ENCODE measurements at places on chromosomes 12 and 14.

DNA sequence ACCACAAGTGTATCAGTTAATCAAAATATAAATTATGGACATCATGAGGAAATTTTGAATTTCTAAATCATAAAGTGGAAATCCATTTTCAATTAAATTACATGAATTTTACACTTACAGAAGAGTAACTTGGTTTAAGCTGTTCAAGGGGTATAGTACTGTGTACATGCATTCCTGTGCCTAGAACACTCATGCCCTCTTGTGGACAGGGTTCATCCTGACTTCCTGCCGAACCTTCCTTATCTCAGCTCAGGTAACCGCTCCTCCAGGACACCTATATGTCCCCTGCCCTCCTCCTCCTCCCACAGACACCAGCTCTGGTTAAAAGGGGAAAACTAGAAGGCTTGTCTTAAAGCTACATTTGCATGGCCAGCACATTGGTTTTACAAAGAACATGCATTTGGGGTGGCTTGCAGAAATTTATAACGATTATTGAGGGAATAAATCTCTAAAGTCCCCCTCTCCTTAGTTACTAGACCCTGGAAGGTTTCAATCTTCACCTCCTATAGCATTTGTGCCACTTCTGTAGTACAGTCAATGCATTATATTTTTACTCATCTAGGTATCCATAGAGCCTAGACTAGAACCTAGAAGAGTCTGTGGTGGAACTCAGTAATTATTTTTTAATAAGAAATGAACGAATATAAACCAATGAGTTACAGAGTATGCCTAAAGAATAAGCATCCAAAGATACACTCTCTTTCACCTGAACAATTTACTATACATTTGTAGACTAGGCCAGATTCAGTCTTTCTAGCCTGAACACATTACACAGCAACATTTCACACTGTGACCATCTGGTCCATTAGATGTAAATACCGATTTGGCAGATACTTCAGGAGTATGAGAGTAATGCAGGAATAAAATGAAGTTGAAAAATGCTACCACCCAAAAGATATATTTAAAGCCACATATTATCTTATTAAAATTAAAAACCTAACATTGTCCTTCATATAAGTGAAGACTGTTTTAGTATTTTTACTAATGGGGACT lies 345.6 kb downstream of the PAWR start:
- DNase-seq = no peak

DNA sequence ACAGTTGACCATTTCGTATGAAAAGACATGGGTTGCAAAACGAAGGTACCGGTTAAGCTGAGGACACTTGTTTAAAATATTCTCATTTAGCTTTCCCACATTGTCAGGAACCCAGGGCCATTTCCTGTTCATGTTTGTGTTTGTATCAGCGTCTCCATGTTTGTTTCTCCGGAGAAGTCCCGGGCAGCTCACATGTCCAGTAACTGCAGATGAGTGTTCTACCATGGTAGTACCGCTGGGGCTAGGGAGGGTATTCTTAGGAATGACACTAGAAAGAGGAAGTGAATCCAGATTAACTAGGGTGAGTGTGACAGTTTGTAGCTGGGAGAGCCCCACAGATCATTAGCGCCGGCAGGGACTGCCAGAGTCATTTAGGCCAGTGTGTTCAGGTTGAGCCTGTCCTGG lies 50.0 kb upstream of the EVL start:
- DNase-seq = no peak

- no peak for DNase-seq
Observed at GRCh38 chr14:23093526-23093925, 1.4 kb downstream of the ACIN1 start.

DNA sequence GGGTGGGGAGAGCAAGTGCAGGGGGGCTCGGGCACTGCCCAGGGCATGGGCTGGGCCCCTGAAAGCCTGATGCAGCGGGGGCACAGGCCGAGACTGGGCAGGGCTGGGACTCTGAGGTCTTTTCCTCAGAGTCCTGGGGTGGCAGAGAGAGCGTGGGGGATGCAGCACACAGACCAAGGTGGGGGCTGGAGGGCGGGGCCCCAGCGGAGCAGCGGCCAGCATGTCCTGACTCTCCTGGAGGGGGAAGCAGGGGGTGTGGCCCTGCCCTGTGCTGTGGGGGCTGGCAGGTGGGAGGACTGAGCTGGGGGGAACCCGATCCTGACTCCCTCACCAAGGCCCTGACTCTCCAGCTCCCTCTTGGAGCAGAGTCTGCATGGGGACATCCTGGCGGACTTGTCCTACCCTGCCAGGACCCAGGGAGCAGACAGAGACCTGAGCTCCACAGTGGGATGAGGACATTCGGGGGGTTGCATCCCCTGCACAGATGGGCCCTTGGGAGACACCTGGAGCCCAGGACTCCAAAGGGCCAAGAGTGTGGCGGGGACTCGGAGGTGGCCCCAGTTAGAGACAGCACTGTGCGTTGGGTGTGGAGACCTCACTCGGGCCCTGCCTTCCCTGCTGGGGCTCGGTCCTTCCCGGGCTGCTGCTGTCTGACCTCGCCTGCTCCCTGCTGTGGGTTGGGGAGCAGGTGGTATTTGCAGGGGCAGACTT lies 326.1 kb downstream of the TMEM121 start:
- no peak for DNase-seq

GRCh38 chr14:100761481-100761880 lies 34.8 kb downstream of the DLK1 start:
- no peak for DNase-seq

DNA sequence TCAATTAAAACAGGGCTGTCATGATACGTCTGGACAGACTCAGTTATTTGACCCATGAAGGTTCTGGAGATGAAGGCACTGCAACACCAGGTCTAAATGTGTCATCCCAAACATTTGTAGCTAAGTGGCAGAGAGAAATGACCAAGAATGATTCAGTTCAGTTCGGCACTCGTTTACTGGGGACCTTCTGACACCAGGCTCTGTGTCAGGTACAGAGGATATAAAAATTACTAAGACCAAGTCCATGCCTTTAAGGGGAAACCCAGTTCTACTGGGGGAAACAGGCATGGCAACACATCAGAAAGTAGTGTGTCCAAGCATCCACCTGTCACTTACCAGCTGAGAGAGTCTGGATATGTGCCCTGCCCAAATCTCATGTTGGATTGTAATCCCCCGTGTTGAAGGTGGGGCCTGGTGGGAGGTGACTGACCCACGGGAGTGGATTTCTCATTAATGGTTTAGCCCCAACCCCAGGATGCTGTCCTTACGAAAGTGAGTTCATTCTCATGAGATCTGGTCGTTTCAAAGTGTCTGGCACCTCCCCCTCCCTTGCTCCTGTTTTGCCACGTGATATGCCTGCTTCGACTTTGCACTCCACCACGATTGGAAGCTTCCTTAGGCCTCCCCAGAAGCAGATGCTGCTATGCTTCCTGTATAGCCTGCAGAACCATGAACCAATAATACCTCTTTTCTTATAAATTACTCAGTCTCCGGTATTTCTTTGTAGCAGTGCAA lies 41.9 kb upstream of the BCL2L14 start:
- DNase-seq = no peak

DNA sequence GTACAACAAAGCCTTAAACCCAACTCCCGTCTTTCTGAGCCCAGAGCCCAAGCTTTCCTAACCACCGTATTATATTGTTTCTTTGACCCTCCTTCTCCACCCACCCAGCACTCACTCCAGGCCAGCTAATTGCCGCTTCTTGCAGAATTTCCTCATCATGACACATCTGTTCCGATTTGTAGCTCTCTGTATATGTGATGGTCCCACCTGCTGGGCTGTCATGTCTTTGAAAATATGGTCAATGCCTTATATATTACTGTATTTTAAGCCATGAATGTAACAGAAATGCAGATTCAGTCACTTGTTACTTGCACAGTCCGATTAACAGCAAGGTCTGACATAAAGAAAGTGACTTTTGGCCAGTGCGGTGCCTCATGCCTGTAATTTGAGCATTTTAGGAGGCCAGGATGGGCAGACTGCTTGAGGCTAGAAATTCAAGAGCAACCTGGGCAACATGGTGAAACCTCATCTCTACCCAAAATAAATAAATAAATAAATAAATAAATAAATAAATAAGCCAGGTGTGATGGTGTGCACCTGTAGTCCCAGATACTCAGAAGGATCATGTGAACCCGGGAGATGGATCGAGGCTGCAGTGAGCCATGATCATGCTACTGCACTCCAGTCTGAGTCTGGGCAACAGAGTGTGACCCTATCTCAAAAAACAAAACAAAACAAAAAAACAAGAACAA lies 359.8 kb downstream of the ATP23 start:
- DNase-seq = no peak

- no peak for DNase-seq
Observed at GRCh38 chr12:91926848-91927247, 218.8 kb downstream of the BTG1 start.

DNA sequence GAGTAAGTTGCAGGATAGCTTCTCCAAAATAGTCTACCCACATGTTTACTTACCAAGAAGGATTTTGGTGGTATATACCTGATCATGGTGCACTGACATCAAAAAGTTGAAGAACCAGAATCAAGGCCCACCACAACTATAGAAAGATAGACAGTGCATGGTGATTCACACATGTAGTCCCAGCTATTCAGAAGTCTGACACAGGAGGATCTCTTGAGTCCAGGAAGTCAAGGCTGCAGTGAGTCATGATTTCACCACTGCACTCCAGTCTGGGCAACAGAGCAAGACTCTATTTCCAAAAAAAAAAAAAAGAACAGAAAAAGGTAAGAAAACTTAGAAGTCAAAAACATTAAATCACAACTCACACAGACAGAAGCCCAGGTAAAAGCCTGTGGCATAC lies 422.2 kb upstream of the FOXG1 start:
- no peak for DNase-seq

- no peak for DNase-seq
Observed at GRCh38 chr12:92472201-92472600, 230.6 kb upstream of the PLEKHG7 start.

DNA sequence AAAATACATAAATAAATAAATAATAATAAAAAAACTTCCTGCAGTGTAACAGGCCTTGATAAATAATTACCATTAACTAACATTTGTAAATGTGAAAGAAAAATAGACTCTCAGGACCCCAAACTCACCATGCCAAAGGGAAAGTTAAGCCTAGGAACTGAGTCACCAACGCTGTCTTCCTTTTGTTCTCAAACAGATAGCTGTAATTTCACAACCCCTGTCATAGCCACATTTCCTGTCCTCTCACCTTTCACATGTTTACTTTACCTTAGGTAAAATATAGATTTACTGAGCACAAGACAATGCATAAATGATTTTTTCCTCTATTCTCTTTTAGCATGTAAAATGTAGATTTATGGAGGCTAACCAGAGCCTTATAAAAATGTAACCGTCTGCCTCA lies 35.9 kb upstream of the CHST11 start:
- no peak for DNase-seq

DNA sequence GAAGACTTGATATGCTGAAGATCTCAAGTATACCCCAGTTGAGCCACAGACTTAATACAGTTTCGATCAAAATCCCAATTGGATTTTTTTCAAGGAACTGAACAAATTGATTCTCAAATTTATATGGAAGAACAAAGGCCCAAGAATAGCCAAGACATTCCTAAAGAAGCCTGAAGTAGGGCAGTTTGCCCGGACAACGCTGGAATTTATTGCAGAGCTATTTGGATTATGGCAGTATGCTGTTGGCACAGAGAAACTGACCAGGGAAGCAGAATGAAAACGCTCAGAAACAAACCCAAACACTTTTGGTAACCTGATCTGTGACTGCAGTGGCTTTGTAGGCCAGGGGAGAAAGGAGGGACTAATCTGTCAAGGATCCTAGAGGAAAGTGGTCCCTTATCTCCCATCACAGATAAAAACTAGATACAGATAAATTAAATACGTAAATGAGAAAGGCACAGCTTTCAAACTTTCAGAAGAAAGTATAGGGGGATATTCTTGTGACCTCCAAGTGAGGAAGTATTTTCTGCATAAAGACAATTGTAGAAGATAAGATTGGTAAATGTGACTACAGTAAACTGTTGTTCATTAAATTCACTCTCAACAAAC lies 35.9 kb upstream of the GSC start:
- DNase-seq = no peak

- DNase-seq = no peak
Observed at GRCh38 chr12:87952850-87953249, 76.4 kb downstream of the C12orf50 start.

DNA sequence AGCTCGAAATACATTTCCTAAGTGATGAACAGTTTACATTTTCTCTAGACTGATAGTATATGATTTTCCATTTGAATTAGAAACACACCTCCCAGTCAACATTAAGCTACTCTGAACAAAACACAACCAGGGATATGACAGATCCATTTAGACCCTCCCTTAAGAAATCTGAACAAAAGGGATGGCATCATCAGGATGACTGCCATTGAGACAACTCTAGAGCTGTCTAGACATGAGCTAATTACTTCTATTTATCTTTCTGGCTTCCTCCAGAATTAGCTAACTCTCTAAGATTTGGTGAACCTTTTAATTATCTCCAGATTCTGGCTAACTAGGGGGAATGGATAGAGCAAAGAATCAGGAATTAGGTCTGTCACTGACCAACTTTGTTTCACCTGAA lies 92.9 kb upstream of the IGF1 start:
- DNase-seq = no peak

- DNase-seq = no peak
Observed at GRCh38 chr12:53062011-53062961, 12.4 kb downstream of the TNS2 start.

DNA sequence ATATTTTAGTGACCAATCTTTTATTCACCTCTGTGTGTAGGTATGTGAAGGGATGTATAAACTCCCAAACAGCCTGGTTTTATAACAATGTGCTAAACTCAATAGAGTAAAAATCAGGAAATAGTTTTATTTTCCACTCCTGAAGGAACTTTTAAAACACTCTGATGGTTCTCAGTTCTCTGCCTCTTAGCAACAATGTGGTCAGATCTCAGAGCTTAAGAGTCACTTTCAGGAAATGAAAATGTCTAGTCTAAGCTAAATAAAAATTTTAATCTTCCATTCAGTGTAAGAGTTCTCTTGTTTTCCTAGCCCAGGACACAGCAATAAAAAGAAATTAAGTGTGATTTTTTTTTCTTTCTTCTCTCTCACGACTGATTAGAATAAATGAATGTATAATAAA lies 718.0 kb downstream of the C12orf50 start:
- DNase-seq = no peak

DNA sequence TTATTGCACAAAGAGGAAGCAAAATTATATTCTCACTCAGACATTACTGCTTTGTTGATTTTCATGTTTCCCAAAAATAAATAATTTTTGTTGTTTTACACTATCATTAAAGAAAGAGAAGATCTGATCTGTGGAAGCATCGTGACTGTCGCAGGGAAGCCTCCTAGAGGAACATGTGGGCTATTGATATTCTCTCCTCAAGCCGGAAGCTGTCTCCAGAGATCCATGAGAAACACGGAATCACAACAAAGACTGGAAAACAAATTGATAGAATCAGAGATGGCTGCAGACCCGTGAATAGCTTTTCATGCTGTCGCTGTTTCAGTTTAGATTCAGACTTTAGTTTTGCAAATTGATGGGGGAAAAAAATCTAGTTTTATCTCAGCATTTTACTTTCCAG lies 235.2 kb upstream of the TMPO start:
- DNase-seq = no peak

- DNase-seq = no peak
Observed at GRCh38 chr14:54929556-54929955, 26.9 kb upstream of the GCH1 start.

All from T-helper 1 cell (primary cell).